ENCODE measurements at places on chromosomes 3 and 15.

DNA sequence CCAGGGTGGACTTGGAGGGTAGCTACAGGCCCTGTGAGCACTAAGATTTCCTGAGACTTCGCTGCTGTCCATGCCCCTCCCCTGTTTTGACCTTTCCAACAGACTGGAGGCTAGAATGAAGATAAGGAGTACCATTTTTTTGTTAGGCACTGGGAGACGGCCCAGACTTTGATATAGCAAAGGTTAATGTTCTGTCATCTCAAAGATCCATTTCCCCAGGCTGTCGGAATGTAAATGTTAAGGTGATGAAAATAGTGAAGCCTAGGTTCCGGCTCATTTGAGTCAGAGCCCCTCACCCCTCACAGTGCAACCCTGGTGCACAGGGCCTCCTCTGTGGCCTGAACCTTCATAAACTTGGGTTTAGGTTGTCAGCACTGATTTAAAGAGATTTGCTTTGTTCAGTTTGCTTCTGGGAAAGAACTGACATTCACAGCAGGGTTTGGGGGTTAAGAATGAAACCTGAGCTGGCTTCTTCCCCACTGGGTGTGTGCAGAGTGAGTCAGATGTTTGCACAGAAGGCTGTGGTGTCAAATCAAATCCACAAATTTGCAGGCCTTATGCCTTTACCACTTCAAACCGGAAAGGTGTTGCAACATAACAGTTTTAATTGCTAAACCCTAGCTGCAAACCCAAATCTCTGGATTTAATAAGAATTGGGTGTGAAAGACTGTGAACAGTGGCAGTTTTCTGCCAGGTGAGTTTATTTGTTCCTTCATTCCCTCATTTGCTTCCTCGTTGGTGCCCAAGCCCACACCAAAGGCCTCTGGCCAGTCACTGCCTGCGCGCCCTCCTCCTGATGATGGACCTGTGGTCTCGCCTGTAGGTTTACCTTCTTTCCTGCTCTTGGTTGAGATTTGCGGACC is 20.6 kb upstream of the KCTD6 start:
- DNase-seq, result no peak

DNA sequence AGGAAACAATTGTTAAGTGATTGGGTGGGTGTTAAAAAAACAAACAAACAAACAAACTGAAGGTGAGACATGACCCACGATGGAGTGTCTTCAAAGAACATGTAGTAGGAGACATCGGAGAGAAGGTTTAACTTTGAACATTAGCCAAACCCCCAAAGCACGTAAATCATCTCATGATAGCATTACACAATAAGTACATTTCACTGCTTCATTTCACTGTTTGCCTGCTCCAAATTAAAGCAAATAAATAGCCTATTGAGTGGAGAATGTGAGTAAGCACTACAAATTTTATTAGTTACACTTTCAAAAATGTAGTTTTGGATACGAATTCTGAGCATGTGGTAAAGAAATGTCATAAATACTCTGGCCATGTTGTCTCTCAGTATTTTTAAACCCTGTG is 287.0 kb downstream of the SI start:
- DNase-seq, result no peak

DNA sequence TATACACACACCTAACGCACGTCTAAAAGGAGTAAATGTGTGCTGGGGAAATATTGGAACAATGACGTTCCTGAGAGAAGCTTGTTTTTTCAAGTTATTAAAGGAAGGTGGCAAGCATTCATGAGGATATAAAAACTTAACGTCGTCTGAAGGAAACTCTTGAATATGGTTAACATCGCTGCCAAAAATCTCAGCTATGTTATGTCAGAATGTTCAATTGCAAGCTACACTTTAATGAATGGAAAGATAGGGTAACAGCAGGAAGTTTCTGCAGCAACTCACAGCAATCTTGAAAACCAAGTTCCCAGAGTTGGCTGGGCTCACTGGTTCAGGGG is 54.3 kb upstream of the MEF2A start:
- DNase-seq, result no peak

- no peak for DNase-seq
Observed at GRCh38 chr3:145448436-145448835, 712.5 kb downstream of the PLOD2 start.

DNA sequence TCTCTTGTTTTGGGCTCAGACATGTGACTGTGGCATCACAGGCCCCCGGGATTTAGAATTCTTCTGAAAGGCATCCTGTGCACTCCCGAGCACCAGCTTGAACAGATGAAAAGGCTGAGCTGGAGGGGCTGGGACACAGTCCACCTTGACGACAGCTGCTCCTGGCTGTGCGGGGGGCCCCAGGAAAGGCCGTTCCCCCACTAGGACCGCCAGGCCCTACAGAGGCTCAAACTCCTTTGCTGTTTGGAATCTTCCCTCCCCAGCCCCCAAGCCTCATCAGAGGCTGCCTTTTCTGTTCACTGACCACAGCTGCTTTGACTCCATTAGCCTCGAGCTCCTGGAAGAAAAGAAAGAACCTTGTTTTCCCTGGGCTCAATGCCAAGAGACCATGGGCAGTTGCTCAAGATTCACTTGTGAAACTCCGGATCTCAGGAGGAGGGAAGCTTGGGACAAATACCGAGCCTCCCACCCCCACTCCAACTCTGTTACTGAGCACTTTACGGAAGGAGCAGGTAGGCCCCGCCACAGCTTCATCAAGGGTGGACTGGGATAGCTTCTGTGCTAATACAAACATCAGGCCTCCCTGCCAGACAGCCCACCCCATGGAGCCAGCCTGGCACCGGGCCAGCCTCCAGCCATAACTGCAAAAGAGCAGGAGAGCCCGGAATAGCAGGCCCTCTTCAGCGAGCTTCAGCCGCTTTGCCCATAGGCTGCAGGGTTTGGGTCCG is 15.7 kb downstream of the CIDEC start:
- DNase-seq, result peak; percentile 76

DNA sequence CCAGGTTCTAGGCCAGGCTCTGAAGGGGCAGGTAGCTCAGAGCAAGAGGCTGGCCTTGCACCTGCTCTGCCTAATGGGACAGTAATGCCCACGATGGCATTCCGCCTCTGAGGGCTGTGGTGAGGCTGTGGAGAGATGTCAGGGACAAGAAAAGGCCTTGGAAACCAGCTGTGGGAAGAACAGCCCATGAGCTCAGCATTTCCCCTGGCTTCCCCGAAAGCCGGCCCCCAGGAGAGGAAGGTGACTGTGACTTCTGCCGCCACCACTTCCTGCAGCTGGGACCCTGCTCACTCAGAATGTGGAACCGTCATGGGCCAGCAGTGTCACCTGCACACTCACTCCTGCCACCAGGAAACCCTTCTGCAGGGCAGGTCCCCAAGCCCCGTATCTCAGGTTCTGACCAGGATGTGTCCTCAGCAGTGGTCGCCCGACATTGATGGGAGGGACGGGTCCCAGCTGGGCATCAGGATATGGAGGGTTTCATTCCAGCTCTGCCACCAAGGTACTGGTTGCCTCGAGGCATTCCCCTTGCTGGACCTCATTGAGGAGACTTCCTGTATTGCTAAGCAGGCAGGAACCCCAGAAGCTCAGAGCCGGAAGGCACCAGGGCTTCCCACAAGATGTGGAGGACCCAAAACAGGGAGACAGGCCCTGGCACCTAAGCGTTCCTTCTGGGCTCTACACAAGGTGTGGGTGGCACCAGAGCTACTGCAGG is 30.7 kb downstream of the SEMA7A start:
- no peak for DNase-seq

DNA sequence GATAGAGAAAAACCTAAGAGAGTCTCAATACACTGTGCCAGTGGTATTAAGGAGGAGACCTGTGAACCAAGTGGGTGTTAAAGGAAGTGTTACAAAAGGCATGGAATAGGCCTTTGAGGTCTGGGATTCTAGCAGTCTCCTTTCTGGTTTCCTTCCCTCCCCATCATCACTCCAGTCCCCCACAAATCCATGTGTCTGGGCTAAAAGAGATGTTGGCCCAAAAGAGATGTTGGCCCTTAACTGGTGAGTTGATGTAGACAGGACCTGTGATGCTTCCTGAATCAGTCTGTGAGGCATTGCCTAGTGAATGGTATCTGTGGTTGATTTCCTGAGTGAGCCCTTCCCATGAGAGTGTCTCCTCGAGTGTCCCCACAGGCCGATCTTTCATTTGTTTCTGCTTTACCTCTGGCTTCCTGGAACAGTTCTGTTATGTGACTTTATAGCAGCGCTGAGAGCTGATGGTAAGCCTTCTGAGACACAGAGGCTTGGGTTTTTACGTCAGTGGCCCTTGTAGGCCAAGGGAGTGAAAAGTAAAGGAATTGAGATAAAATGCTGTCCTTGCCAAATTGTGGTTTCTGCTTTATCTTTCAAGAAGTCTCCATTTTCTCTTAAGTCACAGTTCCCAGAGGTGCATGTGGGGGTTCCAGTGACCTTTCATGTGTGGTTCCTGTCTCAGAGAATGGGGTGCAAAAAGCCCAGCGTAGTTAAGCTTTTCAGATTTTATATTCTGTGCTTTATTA is 87.8 kb downstream of the KLHL25 start:
- DNase-seq, result no peak

GRCh38 chr3:197555281-197556261 is at the start of gene BDH1:
Gene BDH1, minus strand, starts transcription at chr3:197555968. Its CDS starts 9,525 bp downstream, at chr3:197546443.
- DNase-seq, result no peak

- no peak for DNase-seq
Observed at GRCh38 chr15:96126859-96127258, 203.6 kb upstream of the NR2F2 start.

DNA sequence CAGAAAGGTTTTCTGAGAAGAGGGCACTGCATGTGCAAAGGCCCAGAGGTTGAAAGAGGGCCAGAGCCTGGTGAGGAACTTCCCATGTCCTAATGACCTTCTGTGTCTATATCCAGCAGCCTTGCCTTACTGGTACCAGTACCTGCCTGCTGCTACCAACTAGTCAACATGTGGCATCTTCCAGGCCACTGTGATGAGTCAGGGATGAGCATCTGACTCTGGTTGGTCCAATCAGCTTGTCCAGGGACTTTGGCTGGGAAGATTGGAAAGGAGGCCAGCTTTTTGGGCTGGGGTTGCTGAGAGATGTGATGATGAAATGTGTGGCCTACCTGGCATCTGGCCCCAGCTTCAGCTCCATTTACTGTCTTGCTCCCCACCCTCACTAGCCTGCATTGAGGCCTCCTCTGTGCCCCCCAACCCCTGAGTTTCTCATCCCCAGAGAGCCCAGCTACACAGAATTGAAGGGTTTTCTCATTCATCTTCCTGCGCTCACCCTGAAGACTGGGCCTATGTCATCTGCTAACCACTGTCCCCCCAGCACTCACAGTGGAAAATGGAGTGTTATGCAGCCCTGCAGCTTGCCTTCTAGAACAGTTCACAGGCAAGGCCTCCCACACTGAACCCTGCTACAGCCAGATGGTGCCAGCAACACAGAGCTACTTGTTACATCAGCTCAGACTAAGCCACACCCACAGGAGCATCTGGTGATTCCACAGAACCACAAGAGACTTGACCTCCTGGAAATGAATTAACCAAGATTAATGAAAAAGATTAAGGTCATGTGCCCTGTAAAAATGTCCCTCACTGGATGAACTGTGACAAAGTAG is 1.3 kb upstream of the TWF2 start:
- peak; percentile 65 for DNase-seq

- no peak for DNase-seq
Observed at GRCh38 chr15:48313216-48313615, 18.0 kb upstream of the DUT start.

DNA sequence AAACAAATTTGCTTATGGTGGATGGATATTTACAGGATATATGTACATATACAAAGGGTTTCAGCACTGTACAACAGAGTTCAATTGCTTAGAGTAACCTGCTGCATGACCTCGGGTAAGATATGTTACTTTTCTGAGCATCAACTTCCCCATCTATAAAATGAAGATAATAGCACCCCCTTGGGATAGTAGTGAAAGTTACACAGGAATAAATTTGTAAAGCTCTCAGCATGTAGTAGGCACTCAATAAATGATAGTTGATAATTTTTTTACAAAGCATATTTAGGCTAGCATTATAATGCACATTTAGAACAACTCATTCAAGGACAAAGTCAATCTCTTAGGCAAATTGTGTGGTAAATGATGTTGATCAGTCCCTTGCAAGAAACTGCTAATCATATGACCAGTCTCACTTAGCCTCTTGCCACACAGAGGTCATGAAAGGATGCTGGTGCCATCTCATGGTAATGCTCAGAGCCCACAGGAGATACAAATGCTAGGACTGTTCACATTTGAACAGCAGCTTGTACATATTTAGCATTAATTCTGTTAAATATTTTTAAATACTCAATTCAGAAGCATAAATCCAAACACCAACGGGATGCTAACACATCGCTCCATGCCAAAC is 123.9 kb downstream of the MAGI1 start:
- no peak for DNase-seq

GRCh38 chr15:63504979-63505841 is 817 bp downstream of the USP3 start:
- DNase-seq, result peak; percentile 49

DNA sequence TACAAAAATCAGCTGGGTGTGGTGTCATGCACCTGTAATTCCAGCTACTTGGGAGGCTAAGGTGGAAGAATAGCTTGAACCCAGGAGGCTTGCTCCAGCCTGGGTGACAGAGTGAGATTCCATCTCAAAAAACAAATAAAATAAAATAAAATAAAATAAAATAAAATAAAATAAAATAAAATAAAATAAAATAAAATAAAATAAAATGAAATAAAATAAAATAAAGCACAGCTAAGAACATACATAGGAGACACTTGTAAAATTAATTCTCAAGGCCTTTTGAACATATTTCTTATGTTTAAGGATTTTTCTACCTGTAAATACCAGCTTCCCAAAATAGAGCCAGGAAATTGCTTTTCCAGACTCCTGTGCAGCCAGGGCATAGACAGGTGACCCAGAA is 703.0 kb downstream of the ZPLD1 start:
- DNase-seq, result no peak

DNA sequence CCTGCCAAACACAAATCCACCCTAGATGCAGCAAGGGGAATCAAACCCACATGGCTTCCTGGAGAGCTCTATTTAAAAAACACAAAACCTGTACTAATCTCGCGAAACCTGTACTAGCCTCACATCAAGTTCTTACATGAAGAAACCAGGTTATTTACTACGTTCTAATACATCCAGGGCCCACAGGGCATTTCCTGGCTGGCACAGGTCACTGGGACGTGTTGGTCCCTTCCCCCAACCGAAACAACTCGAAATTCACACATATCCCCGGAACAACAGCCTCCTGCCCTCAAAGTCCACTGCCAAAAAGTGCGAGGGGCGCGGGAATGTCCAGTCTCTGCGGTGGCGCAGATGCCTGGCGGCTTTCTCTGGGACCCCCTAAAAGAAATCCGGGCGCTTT is 955 bp downstream of the CDCP1 start:
- no peak for DNase-seq

DNA sequence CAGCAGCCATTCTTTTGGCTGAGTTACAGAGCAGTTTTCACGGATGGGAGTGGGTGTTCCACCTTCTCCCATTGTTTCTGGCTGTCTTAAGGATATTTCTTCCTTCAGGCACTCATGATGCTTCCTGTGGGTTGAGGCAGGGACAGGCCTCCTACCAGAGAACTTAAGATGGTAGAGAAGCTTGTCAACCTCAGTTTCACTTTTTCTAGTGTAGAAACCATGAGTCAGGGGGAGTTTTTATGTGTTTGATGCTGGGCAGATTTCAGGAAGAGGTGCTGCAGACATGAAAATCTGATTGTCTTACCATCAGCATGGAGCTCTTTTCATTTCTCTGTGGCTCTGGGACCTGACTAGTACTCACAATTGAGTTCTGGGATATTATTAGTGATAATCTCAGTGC is 48.7 kb upstream of the VEPH1 start:
- DNase-seq, result no peak

GRCh38 chr15:92885224-92886041 is 14.7 kb upstream of the CHD2 start:
- no peak for DNase-seq
